ENCODE measurements at places on chromosomes 5 and 9.

- peak; percentile 42 for DNase-seq
Measured at GRCh38 chr5:19564036-19564435, 424.0 kb downstream of the CDH18 start.

DNA sequence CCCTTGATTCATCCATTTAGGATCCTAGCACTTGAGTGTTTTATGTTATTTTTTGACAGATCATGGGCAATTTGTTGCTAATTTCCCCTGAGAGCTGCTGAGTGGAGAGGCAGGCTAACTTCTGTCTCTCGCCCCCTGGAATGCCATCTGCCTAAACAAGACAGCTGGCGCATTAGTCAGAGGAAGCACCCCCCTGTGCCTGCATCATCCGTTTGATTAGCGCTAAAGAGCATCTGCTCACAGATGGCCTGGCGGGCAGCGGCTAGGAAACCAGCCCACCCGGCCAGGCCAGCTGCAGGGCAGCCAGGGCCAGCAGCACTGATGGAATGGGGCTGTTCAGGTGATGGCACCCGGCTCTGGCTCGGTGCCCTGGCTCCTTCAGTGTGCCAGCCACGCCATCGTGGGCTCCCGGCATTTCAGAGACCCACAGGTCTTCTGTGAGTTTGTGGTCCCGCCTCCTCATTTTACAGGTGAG is 22.9 kb upstream of the ASS1 start:
- peak; percentile 21 for DNase-seq

- no peak for DNase-seq
Measured at GRCh38 chr5:107968406-107968843, 297.7 kb upstream of the EFNA5 start.

DNA sequence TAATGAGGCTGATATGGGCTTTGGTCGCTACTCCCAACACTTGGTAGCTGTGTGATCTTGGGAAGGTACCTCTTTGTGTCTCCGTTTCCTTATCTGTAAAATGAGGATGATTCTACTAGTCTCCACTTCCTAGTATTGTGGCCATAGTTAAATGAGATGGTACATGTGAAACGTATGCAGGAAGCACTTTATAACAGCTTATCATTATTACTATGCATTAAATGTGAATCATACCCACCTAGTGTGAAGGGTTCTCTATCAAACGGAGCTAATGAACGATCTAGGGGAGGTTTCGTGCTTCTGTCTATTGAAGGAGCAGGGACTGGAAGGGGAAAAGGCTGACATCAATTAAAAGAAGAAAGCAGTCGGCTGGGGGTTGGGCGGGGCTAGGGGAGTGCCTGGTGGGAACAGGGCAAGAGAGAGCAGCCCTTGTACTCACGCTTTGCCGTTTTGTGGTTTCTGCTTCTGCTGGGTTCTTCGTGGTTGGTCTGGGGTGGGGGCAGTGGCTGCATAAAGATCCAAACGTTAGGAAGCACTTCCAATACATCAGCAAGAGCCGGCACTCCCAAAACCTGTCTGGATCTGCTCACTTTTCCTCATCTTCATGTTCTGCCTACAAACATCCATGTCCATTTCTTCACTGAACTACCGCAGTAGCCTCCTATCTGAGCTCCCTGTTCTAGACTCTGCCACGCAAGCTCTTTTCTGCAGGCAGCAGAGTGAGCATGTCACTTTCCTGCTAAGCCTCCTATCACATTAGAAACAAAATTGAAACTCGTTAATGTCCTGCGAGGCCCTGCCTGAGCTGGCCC is 30.8 kb downstream of the LCP2 start:
- DNase-seq, result no peak

DNA sequence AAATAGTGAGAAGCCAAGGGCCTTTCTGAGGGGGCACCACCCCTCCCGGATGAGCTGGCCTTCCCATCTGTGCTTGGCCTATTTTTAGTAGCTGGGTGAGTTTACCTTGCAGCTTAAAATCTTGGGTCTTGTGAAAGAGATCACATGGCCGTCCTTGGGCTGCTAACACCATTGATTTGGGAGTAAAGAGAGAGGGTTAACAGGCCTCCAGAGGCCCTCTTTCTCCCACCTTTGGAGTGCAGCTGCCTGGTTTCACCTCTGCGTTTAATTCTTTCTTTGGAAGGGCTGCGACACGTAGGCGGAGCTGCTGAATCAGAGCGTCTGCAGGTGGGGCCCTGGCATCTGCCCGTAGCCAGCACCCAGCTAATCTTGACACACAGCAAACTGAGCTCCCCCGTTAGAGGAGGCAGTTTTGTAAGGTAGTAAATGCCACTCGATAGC is 12.8 kb downstream of the OLFM1 start:
- DNase-seq, result peak; percentile 73

DNA sequence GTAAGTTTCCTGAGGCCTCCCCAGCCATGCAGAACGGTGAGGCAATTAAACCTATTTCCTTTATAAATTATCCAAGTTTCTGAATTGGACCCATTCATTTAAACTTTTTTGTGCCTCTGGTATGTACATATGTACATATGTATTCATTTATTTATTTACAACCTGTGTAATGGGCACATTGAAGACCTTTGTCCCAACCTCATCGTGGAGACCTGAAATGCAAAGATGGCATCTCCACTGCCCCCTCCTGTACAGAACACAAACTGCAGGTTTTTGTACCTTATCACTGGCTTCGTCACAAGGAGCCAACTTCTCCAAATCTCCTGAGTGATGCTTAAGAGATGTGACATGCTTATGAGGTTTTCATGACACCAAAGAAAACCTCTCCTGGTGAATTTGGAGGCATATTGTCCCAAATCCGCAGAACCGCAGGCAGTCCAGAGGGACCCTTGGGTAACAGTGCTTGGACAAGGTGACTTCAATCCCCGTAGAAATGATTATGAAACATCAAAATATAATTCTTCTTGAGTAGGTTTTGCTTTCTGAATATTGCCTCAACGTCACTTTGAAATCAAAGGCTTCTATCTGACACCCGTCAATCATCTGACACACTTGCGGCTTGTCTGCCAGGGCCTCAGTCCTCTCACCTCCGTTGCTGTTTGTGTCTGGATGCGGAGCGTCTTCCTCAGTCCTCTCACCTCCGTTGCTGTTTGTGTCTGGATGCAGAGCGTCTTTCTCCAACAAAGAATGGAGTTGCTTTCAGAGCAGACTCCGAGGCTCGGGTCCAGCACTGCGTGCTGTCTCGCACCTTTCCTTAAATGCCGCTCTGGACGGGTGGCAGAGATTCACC is 135.0 kb upstream of the IRX4 start:
- DNase-seq, result peak; percentile 74

DNA sequence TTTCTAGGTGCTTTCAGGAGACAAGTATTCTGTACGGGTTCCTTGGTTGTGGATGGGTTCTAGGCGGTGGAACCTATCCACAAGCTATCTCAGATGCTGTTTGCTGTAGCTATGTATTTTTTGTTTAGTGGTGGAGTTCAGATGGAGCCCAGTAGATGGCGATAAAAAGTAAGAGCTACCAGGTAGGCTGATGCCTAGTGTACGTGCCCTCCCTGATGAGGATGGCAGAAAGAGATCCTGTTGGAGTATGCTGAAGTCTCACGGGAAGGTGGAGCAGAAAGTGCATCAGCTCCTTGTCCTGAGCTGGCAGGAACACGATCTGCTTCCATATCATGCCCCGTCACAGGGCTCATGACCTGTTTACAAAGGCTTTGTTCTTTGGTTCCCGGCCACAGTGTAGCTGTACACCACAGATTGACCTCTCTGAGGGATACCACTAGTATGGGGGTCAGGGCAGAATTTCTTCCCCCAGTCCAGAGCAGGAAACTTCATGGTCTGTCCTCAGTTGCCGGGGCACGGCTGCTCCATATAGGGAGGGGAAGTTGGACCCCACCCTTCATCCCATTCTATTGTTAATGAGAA is 12.6 kb upstream of the UGT3A2 start:
- DNase-seq, result peak; percentile 47

DNA sequence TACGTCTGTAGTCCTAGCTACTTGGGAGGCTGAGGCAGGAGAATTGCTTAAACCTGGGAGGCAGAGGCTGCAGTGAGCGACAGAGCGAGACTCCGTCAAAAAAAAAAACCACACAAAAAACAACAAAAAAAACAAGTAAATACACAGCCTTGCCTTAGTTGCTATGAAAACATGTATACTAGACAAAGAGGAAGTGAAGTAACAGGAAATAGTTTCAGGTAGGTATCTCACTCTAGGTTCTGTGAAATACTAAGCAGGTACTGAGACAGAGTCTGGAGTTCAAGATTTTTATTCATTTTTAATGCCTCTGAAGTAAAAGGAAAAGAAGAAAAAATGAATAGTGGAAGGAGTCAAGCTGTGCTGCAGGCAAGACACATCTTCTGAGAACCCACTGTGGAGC is 687.9 kb upstream of the RGMB start:
- no peak for DNase-seq

- DNase-seq, result no peak
Measured at GRCh38 chr5:100584889-100585288, 49.7 kb downstream of the FAM174A start.

GRCh38 chr5:116566251-116566650 is 8.4 kb downstream of the SEMA6A start:
- DNase-seq, result peak; percentile 17

DNA sequence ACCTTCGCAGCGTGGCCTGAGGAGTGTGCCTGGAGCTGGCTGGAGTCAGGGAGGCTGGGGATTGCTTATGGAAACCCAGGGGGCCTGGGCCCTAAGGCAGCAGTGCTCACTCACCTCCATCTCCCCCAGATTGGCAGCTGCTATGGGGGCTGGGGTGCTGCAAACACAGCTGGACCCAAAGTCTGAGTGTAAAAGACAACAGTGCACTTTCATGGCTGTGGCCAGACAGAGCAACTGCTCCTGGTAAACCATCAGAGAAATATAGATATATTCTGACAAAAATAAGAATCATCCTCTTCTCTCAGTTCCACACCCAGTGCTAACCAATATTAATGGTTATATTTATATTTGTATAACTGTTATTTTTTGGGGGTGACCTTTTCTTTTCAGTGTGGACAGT is 123.9 kb downstream of the TENT4A start:
- no peak for DNase-seq

- no peak for DNase-seq
Measured at GRCh38 chr9:108167136-108167900, 677.7 kb upstream of the KLF4 start.

GRCh38 chr5:140336388-140336787 is 10.0 kb downstream of the HBEGF start:
- DNase-seq, result no peak

DNA sequence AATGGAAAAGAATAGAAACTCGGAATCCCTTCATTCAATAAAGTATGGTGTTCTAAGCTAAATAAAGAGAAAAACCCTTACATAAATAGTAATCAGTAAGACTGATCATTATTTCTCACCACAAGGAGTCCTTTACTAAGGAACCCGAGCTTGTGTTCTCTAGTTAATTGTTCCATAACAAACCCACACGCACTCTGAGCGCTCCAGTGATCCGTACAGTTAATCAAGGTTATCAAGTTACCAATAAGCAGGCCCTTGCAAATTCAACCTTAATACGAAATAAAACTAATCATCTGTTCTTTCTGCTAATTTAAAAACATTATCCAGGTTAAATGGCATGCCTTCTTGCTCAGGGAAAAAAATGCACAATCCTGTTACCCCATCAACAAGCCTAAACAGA is 224.4 kb downstream of the FRMD3 start:
- no peak for DNase-seq
